ENCODE measurements at places on chromosomes 12 and 14.

GRCh38 chr12:110995016-110995415, 74.6 kb upstream of the MYL2 start:
- no peak for DNase-seq

DNA sequence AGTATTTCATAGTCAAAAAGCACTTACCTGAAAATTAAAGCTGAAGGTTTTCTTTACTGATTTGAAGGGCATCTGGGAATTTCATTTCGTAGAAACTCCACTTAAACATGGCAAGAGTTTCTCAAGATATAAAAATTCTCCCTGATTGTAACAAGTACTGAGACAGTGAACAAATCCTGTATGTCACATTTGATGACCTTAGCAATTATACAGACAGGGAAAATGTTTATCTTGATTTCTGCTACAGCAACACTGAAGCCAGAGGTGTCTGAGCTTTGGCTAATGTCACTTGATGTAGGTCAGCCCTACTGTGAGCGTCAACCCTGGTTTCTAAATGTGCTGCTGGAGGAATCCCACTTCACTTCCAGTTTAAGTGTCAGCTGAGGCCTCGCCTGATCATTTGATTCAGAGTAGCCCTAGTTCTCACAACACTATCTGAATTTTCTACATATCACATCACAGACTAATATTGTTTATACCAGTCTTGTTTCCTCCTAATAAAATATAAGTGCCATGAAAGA, 20.9 kb downstream of the RTRAF start:
- DNase-seq = no peak

DNA sequence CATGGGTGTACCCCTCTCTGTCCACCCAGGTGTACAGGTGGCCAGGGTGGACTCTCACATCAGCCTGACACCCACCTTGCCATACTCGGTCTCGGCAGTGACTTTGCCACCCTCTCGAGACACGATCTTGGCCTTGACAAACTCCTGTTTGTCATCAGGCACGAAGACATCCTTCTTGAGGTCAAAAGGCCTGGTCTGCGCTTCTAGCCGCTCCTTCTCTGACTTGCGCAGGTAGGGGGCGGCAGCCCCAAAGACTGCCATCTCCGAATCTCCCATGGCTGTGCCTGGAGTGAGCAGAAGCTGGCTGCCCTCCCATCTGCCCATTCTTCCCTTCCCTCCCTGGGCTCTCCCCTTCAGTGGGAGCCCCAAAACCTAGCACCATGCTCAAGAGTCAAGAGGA, 2.0 kb downstream of the MYH7 start:
- no peak for DNase-seq

DNA sequence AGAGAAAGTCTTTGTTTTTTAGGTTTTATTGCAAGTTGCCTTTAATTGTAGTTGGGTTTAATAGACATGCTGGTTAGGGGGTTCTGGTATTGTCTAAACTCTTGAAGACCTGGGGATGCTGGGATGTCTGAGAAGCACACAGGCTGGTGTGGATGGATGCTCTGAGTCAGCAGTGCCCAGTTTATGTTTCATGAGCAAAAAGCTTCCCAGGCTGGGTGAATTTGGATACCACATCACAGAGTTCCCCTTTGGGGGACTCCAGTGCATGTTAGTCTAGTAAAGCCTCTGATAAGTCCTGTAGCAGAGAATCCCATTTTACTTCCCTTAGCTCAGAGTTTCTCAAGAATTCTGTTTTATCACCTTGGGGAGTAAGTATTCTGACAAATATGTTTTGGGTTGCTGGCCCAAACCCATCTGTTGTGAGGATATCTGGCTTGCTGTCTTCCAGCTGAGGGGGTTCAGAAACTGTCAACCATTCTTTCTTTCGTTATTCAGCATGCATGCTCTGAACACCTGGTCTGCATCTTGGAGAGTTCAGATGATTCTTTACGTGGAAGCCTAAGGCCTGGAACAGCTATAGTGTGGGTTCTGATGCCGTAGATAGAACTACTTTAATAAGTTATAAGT, 509.1 kb downstream of the VRK1 start:
- no peak for DNase-seq

GRCh38 chr14:52641745-52642144, 53.6 kb downstream of the ERO1A start:
- no peak for DNase-seq

- DNase-seq = no peak
Measured at GRCh38 chr14:105021656-105022275, 883 bp upstream of the CDCA4 start.

All from stimulated activated CD8-positive, alpha-beta memory T cell treated with anti-CD3 and anti-CD28 coated beads, Interleukin-4, amount 100 ng/mL, for 1 hour (primary cell).